Thoracic aorta (tissue), 2 donors: ENCODE measurements at places on chromosomes 16 and 17.

DNA sequence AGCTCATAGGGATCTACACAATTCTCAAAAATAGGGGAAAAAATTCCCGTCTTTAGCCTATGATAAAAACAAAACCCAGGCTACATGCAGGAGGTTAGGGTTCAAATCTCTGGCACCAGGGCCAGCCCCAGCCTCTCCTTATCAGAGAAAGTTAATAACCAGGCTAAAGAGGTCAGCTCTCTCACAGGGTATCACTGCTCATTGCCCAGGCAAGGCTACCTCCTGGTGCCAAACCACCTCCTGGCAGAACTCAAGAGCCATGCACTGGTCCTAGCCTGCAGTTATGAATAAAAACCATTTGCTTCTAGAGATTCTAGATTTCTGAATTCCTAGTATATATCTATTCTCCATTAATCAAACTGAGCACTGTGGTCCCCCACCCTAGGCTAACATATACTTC is 65.8 kb downstream of the CREBBP start:
- DNase-seq, result no peak

DNA sequence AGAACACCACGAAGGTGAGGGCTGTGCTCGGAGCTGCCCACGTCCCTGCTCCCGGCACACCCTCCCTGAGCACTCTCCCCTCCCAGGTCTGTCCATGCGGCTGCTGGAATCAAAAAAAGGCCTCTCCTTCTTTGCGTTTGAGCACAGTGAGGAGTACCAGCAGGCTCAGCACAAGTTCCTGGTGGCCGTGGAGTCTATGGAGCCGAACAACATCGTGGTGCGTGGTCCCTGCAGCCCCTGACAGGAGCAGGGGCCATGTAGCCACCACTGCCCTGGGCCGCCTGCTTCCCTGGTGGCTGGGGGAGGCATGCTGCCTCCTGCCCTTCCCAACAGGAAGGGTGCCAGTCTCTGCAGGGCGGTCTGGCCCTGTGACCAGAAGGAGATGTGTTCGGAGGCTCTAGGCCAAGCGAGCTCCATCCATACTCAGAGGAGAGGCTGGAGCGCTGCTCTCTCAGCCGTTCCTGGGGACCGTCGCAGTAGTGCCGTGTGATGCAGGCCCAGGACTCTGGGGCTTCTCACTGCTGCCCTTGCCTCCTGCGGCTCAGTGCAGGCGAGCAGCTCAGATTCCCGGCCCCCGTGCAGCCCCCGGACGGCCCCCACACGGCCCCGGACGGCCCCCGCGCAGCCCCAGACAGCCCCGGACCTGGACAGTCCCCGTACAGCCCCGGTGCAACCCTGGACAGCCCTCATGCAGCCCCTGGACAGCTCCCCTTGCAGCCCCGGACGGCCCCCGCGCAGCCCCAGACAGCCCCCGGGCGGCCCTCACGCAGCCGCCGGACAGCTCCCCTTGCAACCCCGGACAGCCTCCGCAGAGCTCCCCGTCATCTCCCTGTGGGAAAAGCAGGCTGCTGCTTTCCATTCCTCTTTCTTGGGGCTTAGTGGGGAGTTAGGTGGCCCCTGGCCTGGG is 20.5 kb downstream of the TCF25 start:
- no peak for DNase-seq

DNA sequence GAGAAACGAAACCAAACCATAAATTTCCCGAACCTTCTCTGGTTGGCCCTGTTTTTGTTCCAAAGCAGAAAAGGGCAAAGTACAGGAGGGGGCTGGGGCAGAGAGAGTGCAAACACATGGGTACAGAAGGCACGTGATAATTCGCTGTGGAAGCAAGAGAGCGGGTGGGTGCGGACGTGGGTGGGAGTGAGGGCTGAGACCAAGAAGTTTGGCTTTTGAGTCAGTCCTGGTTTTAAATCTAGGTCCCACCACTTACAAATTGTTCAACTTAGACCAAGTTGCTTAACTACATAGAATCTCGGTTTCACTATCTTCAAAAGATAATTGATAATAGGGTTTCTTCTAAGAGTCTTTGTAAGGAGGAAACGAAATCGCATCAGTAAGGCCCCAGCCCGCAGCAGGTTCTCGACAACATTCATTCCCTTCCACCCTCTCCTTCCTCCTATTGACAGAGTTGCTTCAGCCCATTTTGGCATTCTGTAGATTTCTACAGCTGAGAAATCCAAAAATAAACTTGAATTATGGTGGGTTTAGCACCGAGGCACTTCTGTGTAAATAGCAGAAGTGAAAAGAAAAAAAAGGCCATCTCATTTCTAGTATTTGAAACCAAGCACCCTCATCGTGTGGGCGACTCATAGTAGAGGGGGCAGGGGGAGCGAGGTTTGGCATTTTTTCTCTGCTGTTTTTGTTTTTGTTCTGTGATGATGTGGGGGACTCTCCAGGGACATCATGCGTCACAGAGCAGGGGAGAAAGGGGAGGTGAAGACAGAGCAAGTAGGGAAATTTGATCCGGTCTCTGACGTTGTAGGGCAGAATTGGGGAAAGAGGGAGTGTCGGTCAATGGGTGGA is 33.6 kb upstream of the CCR7 start:
- DNase-seq, result no peak

GRCh38 chr17:10211666-10212065 is 13.3 kb upstream of the GAS7 start:
- DNase-seq, result no peak

- DNase-seq, result no peak
These were observed 8.8 kb downstream of the JUP start for GRCh38 chr17:41777574-41778188.

- no peak for DNase-seq
These were observed 74.2 kb upstream of the NLK start for GRCh38 chr17:27968206-27968732.

- no peak for DNase-seq
These were observed 942.1 kb downstream of the KCNJ2 start for GRCh38 chr17:71111460-71111859.

DNA sequence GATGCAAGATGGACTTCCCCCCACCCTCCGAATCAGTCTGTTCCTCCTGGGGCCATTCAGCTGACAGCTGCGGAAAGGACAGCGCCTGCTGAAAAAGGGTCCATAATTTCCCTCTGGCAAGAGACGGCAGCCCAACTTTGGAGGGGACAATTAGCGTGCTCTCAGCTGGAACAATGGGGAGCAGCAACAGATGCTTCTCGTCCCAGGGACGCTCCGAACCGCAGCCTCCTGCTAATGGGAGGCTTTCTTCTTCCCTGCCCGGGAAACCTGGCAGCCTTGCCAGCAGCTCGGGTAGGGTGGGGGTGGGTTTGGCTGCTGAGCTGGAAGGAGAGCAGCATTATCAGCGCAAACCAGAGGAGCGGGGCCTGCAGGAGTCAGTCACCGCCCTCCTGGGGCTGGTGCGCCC is 500.0 kb upstream of the SALL1 start:
- DNase-seq, result no peak

DNA sequence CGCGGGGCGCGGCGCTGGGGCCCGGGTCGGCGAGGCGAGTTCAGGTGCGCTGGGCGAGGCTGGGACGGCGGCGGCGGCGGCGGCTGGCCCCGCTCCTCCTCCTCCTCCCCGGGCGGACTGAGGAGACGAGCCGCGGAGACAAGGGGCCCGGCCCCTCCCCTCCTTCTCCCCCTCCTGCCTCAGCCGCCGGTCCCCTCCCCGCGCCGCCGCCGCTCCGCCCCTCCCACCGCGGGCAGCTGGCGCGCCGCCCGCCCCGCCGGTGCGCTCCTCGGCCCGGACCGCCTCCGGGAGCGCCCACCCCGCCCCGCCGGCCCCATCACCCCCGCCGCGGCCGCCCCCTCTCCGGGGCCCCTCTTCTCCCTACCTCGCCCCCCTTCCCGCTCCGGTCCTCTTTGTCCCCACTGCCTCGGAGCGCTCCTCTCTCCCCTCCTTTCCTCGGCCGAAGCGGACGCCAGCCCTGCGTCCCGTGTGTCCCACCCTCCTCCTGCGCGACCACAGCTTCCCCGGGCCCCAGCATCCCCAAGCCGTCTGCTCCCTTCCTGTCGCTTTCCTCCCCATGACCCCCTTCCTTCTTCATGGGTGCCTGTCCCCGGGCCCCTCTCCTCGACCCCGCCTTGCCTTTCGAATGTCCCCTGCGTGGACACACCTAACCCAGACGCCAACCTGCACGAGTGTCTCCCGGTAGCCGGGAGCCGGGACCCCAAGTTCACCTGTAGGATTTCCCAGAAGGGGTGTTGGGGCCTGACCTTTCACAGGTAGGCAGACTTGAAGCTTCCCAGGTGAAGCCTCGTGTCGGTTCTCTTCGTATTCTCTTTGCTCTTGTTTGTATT is at the start of gene TOX3:
Gene TOX3, minus strand, starts transcription at position 140 of the 830 bp plus-strand sequence. CDS start 420 bp downstream, outside the sequence.
- DNase-seq, result no peak

GRCh38 chr16:78298986-78299385 is 199.5 kb downstream of the WWOX start:
- no peak for DNase-seq

- DNase-seq, result no peak
These were observed 19.5 kb upstream of the CDC6 start for GRCh38 chr17:40268141-40268712.

- DNase-seq, result no peak
These were observed 6.2 kb downstream of the ZNF276 start for GRCh38 chr16:89727406-89728120.

DNA sequence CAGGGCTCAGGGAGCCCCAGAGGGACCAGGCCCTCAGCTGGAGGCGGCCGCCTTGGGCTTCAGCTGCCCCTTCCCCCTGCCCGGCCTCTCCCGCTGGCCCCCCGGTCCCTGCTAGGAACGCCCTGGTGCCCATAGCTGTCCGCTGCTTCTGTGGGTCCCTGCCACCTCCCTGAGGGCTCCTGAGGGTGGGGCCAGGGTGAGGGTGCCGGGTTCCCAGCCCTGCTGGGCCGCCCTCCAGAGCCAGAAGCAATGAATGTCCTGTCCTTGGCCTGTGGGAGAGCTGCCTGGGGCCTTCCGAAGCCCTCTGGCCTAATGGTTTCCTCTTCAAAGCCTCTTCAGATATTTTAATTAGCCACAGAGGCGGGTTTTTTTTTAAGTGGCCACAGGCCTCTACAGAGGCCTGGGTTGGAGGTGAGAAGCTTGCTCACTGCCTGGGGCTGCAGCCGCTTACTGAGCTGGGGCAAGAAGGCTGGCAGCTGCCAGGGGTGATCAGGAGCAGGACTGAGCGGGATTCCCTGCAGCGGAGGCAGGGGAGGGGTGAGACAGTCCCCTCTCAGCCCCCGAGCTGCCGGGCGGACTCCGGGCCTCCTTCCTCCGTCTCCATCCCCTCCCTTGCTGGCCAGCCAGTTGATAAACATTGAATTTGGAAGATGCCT is 9.9 kb downstream of the CENPX start:
- DNase-seq, result no peak

GRCh38 chr17:4892499-4893221 is 6.7 kb upstream of the C17orf107 start:
- DNase-seq, result no peak

DNA sequence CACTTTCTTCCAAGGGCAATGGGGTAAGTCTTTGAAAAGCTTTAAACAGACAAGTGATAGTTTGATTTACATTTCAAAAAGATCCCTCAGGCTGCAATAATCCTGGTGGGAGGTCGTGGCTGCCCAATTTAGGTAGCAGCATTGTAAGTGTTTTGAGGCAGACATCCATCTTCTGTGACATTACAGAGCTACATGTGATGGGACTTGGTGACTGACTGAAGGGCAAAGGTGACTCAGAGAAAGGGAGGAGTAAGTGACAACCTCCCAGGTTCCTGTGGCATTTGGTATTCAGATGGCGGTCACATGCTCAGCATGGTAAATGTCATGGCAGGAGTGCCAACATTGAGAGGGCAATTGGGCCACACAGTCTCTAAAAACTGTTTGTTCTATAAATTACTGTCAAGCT is 26.5 kb downstream of the STAT3 start:
- DNase-seq, result no peak

DNA sequence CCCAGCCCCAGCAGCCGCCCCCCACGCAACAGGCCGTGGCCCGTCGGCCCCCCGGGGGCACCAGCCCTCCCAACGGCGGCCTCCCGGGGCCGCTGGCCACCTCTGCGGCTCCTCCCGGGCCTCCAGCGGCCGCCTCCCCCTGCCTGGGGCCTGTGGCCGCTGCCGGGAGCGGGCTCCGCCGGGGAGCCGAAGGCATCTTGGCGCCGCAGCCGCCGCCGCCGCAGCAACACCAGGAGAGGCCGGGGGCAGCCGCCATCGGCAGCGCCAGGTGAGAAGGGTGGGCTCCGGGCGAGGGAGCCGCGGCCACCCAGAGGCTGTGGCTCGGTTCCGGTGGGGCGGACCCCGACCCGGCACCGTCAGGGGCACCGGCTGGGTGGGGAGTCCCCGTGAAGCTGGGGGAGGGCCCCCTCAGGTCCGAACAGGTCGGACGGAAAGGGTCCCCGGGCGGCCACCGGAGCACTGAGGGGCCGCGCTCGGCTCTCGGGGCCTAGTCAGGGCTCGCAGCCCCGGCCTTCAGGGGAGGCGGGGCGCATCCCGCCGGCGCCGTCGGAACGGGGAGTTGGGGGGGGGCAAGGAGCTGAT is 583 bp downstream of the ATXN2L start:
- no peak for DNase-seq

DNA sequence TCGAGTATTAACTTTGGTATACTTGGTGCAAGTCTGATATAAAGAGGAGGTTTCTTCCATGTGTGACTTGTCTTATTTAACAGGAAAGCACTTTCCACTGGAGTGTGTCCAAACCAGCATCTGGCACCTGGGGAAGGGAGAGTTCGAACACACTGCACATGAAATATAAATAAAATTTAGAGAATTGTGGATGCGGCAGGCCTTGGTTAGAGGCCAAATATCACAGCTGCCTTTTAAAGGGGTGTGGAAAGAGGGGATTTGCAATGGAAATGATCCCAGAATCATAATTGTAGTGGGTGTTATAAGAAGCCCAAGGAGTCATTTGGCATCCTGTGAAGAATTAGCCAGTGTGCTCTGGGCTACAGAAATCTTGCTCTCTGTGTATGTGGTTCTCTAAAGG is 4.3 kb upstream of the NXN start:
- no peak for DNase-seq

DNA sequence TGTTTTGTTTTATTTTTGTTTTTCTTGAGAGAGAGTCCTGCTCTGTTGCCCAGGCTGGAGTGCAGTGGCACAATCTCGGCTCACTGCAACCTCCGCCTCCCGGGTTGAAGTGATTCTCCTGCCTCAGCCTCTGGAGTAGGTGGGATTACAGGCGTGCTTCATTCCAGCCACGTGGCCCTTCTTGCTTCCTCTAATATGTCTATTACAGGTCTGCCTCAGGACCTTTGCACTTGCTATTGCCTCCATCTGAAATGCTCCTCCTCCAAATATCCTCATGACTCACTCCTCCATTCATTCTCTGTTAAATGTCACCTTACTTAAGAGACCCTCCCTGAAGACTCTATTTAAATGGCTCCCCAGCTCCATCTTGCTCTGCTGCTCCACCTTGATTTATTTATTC is 39.0 kb downstream of the LYRM9 start:
- no peak for DNase-seq

- DNase-seq, result no peak
These were observed 87.1 kb downstream of the AIPL1 start for GRCh38 chr17:6347776-6348175.

DNA sequence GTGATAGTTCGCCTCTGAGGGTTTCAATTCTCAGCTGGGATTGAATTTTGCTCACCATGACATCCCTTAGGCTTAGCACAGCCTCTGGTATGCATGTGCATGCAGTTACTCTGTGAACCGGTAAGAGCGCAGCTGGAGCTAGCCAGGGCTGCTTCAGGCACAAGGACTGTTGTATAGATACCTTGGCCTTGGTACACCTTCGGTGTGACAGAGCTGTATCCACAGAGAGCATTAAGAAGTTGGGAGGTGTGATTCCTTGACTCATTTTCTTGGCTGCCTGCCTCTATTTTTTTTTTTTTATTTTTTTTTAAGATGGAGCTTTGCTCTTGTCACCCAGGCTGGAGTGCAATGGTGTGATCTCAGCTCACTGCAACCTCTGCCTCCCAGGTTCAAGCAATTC is 2.2 kb upstream of the NUTF2 start:
- DNase-seq, result no peak
